Camera-type eye (tissue), 1 donor: ENCODE measurements at places on chromosomes 12 and 14. TPM values are rescaled to one million over a fixed set of nuclear protein-coding genes. Genes with fewer than 3 reads are reported as not detected.

CCDC198 gene
- total RNA-seq, result not detected

OTOGL gene
- 0.60 TPM for total RNA-seq

LHX5 gene
- not detected for total RNA-seq

SMCO2 gene
- total RNA-seq, result 1.9 TPM
